ENCODE measurements at places on chromosomes 2 and 18.

- DNase-seq, result no peak
These were observed 52.6 kb upstream of the GALR1 start for GRCh38 chr18:77197073-77197472.

GRCh38 chr2:109644571-109645275 is 30.6 kb downstream of the SOWAHC start:
- no peak for DNase-seq

- DNase-seq, result no peak
These were observed 35.4 kb upstream of the CABYR start for GRCh38 chr18:24103320-24104021.

DNA sequence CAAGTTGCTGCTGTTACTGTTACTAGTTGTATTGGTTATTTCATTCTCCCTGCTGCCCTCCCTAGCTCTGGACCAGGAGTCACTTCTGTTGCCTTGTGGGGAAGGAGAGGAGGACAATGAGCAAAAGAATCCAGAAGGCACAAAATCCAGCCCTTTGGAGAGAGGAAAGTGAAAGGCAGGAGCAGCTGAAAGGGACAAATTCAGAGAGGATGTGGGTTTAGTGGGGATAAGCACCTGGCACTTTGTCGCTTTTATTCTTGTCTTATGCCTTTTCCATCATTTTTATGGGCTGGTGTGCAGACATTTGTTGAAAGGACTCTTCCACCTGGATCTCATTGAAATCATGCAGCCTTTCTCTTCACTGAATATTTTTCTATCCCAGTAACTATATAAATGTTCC is 24.3 kb upstream of the LTBP1 start:
- no peak for DNase-seq

DNA sequence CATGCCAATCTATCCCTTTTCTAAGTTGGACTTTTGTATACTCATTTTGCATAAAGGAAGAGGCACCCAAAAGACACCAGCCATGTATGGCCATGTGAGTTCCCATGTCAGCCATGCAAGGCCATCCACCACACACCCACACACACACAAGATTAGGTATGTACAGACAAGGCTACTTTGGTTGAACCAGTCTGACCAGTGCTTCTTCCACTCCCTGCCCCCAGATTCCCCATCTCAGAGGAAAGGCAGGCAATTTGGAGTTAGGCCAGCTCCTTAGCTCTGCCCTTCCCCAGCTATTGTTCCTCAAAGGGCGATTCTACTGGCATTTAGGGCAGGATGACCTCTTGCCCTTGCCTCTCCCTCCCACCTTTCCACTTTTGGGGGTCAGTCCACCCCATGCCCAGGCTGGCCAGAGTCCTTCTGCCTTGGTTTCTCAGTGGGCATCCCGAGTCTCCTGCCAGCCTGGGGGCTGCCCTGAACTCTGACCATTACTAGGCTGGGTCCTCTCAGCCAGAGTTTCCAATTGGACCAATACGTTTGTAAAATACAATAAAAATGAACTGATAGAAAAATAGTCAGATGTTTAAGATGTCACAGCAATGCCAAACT is 101.1 kb downstream of the ZBTB7C start:
- no peak for DNase-seq

All from NCI-H1930 (cell line).